ENCODE measurements at places on chromosomes 1 and 21.

DNA sequence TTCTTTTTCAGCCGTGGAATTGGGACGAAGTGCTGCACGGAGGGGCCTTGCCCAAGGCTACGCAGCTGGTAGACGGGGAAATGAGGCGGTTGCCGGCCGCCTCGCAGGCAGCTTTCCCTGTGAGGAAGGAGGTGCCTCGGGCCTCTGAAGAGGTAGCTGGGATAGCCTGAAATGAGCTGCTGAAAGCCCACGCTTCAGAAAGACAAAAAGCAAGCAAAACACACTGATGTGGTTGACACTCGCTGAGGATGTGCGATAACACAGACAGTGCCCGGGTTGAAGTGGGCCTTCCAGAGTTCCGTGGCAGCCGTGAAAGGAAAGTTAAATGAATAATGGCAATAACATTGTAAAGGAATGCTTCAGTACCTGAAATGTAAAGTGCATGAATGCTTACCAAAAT is 47.2 kb downstream of the S1PR1 start:
- no peak for DNase-seq

DNA sequence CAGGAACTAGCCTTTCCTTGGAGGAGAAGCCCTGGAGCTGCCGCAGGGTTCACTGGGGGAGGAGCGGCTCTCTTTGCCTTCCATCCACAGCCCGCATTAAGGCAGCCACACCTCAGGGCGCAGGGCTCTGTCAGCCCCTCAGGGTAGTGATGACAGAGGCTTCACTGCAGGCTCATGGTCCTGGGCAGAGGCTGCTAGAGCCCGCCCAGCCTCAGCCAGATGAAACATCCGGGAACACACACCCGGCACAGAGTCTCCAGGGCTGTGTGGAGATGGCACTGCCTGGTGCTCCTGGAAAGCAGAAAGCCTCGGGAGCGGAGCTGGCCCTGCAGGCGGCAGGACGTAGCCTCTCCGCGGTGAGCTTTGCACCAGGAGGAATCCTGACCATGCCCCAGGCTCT is 29.4 kb upstream of the PEX10 start:
- DNase-seq = no peak

DNA sequence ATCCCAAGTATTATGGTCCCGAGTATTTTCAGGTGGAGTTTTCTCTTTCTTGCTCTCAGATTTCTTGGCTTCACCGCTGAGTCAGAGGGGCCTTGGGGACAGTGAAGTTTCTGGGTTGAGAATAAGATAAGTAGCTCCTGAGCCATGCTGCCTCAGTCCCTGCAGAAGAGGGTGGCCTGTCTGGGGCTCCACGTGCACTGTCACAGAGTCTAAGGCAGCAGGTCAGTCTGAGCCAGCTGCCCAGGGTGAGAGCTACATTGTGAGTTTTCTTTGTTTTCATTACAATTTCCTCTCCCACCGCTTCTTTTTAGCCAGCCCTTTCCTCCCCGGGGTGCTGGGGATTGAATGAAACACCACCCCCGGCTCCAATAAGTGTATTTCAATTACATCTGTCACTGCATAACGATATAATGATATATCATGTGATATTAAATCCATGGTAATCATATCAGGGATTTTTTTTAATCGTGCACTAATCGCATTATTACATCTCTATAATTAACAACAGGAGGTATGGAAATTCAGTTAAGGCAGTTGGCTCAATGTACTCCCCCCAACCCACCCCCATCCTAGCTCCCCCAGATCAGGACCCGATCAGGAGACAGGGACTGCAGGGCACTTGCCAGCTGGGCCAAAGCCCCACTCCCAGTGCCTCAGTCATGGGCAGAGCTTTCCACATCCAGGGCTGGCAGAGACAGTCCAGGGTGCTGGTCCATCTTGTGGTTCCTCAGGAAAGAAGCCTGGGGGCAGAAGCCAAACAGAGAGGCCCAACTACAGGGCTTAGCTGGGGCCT is 43.7 kb downstream of the DMAP1 start:
- no peak for DNase-seq

GRCh38 chr1:24888971-24889676 is 41.0 kb downstream of the RUNX3 start:
- DNase-seq = no peak

- no peak for DNase-seq
These were observed 9.0 kb upstream of the RPTN start for GRCh38 chr1:152167835-152168534.

GRCh38 chr21:42453224-42453985 is 42.6 kb downstream of the RSPH1 start:
- DNase-seq = no peak

DNA sequence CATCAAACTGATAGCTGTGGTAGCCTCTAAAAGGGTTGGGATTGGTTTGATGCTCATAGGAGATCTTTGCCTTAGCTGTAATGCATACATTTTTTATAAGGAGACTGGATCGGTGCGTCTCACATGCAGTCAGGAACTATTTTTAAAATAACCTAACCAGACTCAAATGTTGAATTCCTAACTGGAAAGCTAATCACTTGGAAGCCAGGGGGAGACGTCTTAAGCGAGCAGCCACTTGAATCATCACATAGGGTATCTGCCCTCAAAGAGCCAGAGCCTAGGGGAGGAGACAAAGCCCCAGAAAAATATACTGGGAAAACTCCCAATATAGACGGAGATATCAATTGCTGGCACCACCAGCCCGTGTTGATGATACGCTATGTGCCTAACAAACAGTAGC is 61.7 kb upstream of the PUM1 start:
- no peak for DNase-seq

DNA sequence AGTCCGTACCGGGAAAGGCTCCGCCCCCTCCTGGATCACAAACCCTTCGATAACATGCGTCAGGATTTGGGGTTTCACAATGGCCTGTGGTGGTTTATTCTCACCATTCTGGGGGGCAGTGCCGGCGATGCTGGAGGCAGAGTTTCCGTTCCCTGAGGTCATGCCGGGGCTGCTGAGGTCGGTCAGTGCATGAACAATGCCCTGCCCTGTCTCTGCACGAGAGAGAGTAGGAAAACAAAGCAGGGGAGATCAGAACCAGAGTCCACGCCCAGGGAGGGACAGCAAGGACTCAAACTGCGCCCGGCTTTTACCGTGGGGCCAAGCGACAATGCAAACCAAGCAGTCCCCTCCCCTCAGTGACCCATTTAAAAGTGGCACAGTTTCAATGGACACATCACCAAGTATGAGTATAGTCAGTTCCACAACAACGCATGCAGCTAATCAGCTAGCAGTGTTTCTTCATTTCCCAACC is 13.2 kb upstream of the A3GALT2 start:
- DNase-seq = no peak

- no peak for DNase-seq
These were observed 80.0 kb downstream of the EPS15 start for GRCh38 chr1:51439053-51439452.

- DNase-seq = no peak
These were observed 620.2 kb downstream of the PLPP3 start for GRCh38 chr1:55959136-55959548.

DNA sequence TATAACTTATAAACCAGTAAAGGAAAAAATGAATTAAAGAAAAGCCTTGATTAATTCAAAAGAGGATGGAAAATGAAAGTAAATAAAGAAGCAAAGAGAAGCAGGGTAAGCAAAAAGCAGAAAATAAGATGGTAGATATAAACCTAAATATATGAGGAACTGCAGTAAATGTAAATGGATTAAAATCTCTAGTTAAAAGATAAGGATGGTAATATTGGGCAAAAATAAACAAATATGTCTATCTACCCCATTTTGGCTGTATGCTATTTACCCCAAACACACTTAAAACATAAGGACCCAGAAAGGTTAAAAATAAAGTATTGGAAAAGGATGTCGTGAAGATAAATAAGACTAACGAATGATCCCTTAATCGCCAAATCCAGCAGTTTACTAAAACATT is 161.9 kb downstream of the FOXD2 start:
- DNase-seq = no peak

GRCh38 chr1:29679316-29679715 is 443.0 kb downstream of the PTPRU start:
- DNase-seq = no peak

All from GM12878 (cell line).